Liver (tissue), 10 donors: ENCODE measurements at places on chromosomes 4 and X. TPM values are rescaled to one million over a fixed set of nuclear protein-coding genes. Genes with fewer than 3 reads are reported as not detected.

GRCh38 chr4:159201168-159201567 is 98.3 kb downstream of the RAPGEF2 start:
- no peak overlapping the region for H3K4me3 ChIP-seq
- no peaks in the 10 kb centered on the region for H3K27me3 ChIP-seq
- DNase-seq = no peak
- H3K4me1 ChIP-seq = peaks cover 5% of the 10 kb centered on the region

DNA sequence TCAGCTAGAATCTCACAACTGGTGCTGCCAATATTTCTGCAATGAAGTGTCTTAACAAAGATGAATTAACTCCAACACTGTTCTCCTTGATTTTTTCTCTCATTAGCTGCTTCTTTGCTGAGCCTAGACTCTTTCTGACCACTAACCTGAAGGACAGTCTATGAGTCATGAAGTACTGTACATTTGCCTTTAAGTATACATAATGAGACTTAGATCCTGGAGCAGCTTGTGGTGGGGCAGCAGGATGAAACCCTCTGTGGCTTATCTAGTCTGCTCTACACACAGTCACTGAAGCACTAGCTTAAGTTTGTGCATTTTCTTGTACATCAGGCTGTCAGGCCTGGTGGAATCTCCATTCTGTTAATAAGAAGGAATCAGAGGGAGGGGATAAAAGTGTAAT is 307.4 kb upstream of the SMIM31 start:
- no peaks in the 10 kb centered on the region for H3K36me3 ChIP-seq
- no peak overlapping the region for H3K4me3 ChIP-seq
- no peak overlapping the region for H3K27ac ChIP-seq

DNA sequence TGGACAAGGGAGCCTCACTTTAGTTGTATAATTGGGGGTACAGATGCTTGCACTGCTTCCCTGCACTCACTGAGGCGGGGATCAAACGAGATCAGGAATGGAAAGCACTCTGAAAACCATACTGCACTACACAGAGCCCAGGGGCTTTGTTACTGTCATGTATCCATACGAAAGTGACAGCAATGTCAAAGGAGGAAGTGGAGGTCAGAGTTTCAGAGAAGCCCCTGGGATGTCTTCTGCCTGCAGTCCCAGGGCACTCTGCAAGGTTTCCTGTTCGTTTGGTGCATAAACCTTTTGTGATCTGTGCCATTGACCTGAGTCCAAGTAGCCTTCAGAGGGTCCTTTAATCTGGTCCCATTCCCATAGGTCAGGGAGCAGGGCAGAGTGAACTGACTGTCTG is 31.2 kb downstream of the RNF175 start:
- no peaks in the 10 kb centered on the region for H3K36me3 ChIP-seq
- H3K27ac ChIP-seq = no peak overlapping the region
- no peak overlapping the region for H3K4me3 ChIP-seq
- DNase-seq = no peak

- no peak overlapping the region for H3K27ac ChIP-seq
- H3K4me3 ChIP-seq = no peak overlapping the region
- no peaks in the 10 kb centered on the region for H3K4me1 ChIP-seq
- DNase-seq = no peak
These were observed 307.2 kb downstream of the DACH2 start for GRCh38 chrX:86455495-86455894.

Gene IL2RG
- polyA plus RNA-seq = 4.0 TPM

Gene PPEF1
- not detected for polyA plus RNA-seq
